Right hindlimb (tissue), 1 donor: ENCODE measurements at places on chromosomes 6 and 20.

- DNase-seq = no peak
Observed at GRCh38 chr6:160285541-160286105, 27.0 kb upstream of the SLC22A2 start.

GRCh38 chr6:156809034-156809433, 31.9 kb downstream of the ARID1B start:
- DNase-seq = no peak

DNA sequence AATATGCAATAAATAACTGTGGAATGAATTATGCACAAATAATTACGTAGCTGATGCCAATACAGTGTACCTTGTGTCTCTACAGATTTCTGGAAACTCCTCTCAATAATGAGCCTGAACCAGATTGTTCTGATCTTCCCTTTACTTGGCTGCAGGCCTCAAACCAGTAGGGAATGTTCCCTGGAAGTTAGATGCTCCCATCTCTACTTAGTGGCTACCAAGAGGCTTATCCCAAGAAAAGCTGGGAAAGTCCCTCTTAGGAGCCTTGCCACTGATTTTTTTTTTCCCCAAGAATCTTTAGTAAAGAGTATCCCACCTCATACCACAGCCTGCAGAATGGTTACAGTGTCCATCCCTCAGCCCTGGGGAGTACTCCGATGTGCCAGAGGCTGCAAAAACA, 702.1 kb downstream of the RFPL4B start:
- no peak for DNase-seq

- no peak for DNase-seq
Observed at GRCh38 chr6:151440498-151440897, 11.4 kb downstream of the RMND1 start.

GRCh38 chr20:6838181-6838826, 70.8 kb downstream of the BMP2 start:
- DNase-seq = no peak

GRCh38 chr20:15889061-15889460, 684.2 kb downstream of the KIF16B start:
- DNase-seq = no peak

DNA sequence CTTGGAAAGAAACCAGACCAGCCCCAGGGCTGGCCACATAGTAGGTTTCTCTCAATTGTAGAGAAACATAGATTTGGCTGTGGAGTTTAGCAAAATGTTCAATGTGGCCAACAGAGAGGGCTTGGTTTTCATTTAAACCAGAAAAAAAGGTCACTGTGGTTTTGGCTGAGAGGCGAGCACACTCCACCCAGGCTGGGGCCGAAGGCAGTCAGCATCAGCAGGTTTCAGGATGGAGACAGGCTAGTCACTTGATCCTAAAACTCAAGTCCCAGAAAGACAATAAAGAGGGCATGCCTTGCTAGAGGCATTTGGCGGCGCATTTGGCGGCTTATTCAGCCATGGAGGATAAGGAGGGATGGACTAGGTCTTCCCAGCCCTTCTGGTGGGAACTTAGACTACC, 73.1 kb downstream of the PRND start:
- no peak for DNase-seq

GRCh38 chr6:111564482-111564945, 41.2 kb downstream of the TRAF3IP2 start:
- DNase-seq = no peak

- no peak for DNase-seq
Observed at GRCh38 chr20:22576733-22577514, 7.4 kb downstream of the FOXA2 start.

GRCh38 chr6:110002676-110003075, 24.6 kb downstream of the GPR6 start:
- DNase-seq = no peak

- no peak for DNase-seq
Observed at GRCh38 chr6:165925474-165926156, 242.0 kb downstream of the TBXT start.

- no peak for DNase-seq
Observed at GRCh38 chr20:42678895-42679294, 510.8 kb downstream of the PTPRT start.

DNA sequence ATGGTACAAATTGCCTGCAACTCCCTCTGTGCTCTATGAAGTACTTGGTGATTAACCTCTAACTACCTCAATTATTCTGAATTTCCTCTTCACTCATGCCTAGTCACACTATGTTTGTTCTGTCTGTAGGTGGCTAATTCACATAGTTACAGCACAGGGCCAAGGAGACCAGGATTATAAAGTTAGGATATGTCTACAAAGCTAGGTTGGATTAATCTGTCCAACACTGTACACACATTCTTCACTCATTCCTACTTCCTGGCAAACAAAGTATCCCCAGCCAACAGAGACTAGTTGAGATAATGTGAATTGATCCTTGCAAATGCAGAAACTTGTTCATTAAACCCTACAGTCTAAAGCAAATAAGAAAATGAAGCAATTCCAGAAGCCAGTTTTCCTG, 269.8 kb downstream of the HACE1 start:
- no peak for DNase-seq

- peak; percentile 80 for DNase-seq
Observed at GRCh38 chr6:38493931-38494547, 145.7 kb downstream of the BTBD9 start.

- DNase-seq = peak; percentile 52
Observed at GRCh38 chr20:45303586-45304463, 2.8 kb upstream of the RBPJL start.

- no peak for DNase-seq
Observed at GRCh38 chr6:13466304-13467215, 20.8 kb downstream of the GFOD1 start.

- no peak for DNase-seq
Observed at GRCh38 chr6:1589208-1589607, 20.5 kb upstream of the FOXC1 start.

DNA sequence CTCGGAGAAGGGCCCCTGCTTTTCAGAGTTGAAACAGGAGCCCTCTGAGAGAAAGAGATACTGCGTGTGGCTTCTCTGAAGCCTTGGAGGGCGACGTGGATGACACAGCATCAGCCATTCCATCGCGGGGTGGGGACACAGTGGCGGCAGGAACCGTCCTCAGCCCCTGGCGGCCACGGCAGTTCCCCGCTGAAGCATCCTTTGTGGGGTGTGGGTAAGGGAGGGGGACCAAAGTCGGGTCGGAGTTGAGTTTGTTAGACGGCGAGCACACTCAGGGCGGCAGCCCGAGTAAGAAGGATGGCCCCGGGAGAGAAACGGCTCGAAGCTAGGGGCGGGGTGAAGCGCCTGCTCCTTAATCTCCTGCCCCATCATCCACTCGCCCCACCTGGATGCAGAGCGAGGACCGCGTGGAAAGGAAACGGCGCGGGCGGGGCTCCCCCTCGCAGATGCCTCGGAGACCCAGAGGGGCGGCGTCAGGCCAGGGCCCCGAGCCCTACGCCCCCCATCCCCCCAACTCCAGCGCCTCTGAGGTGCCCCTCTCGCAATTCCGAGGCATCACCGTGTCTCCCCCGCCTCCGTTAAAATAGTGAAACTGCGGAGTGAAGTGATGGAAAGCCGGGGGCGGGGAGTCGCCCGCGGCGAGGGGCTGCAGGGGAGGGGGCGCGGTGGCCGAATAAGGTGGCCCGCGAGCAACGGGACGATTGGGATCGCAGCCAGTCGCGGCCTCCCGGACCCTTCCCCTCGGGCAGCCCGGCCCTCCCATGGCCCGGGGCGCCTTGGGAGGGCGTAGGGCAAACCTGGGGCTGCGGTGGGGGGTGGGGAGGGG, 796 bp upstream of the RREB1 start:
- peak; percentile 51 for DNase-seq

- DNase-seq = peak; percentile 81
Observed at GRCh38 chr20:59525500-59526241, 78.7 kb upstream of the PHACTR3 start.

GRCh38 chr20:5806457-5807263, 56.5 kb downstream of the SHLD1 start:
- no peak for DNase-seq

DNA sequence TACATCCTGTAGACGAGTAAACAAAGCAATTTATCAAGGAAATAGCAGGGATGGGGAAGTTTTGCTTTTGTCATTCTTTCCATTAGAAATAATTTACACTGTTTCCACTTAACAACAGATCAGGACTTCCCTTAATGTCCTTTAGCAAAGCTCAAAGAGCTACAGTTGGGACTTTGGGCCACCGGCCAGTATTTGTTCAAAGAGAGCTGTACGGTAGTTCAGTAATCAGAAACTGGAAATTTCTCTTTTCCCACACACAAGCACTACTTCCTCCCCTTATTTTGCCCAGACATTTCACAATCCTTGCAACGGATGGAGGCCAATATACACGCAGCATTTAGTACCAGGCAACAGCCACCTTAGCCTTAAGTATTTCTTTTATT, 12.1 kb upstream of the HINT3 start:
- peak; percentile 34 for DNase-seq

GRCh38 chr20:49476016-49476355, 6.5 kb downstream of the KCNB1 start:
- DNase-seq = no peak

DNA sequence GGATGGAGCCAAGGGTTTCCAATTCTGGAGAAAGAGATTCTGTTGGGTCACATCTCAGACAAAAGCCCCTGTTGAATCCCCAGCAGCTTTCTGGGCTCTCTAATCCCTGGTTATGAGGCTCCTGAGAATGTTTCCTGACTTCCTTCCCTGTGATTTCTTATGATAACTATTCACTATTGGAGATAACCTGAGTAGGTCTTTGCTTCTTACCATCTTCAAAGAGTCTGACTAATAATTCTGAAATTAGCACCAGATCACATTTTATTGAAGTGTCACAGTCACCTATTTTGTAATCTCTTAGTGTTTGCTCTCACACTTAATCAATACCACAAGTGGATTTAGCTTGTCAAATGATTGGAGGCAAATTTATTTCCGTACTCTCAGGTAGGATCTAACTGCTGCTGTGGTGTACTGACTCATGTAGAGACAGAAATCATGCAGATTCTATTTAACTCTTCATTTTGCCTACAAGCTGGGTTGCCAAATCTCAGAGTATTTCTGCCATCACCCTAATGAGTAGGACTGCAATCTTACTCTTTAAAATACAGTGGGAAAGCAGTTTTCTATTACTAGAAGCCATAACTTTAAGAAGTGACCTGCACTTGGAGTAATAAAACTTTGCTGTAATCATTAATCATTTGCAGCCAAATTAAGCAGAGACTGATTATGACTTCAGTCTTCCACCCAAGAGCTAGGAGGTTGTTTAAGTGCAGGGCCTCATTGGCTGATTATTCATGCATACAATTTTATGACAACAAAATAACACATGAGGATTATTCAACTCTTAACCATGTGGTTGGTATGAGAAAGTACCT, 422.1 kb downstream of the EPM2A start:
- no peak for DNase-seq

GRCh38 chr6:131838051-131838450, 30.2 kb downstream of the ENPP1 start:
- no peak for DNase-seq

DNA sequence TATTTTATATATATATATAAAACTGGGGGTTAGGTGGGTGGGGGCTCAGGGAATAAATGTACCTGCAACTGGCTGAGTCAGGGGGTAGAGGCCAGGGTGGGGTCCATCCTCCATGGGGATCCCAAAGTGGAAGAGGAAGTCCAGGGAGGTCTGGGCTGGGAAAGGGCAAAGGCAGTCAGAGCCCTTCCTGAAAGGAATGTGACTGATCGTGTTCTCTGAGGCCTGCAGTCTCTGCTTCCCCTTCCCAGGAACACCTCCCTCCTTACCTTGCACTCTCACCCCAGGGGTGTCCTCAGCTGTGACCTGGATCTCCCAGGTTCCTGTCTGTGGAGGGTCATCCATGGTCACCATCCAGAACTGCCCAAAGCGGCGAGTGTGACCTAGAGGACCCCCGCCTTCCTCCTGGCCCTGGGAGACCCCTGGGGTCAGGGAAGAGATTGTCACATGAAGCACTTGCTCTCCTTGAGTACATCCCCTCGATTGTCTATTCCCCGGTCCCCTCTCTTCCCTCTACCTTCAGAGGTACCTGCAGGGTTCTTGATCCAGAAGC, 4.7 kb downstream of the SAPCD1 start:
- no peak for DNase-seq

GRCh38 chr20:3208786-3209256, 477 bp upstream of the ITPA start:
- DNase-seq = no peak

DNA sequence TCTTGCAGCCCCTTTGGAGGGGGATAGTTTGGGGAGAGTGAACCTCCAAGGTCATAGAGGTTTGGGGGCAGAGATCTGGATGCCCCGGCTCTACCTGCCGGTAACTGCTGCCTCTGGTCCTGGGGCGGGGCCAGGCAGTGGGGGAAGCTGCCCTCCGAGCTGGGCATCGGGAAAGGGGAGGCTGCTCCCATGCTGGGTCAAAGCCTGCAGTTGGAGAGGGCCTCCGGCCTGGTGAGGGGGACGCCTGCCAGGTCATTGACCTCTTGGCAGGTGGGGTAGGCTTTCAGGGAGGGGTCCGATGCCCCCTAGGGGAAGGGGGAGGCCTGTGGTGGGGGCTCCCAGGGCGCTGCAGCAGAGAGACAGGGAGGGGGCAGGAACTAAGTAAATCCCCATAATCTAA, 7.1 kb downstream of the COL11A2 start:
- DNase-seq = no peak

DNA sequence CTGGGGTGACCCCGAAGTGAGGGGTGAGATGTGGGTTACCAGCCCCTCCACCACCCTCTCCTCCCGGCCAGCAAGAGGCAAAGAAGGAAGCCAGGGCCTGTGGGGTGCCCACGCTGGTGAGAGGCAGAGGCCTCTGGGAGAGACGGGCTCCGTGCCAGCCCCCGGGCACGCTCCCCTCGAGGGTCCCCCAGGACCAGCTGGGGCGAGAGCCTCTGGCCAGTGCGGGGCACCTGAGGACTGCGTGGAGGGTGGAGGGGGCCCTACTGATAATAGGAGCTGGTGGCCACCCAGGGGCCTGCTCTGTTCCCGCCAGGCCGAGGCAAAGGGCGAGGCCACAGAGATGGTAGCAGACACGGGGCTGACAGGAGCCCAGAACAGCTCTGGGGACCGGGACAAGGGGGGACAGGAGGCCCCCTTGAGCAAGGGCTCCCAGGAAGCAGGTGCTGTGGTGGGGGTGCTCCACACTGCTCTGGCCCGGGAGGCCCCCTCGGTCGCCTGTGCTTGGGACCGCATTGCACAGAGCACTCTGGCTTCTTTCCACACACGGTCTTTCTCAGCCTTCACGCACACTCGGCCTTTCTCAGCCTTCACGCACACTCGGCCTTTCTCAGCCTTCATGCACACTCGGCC, 226.9 kb downstream of the TTLL2 start:
- no peak for DNase-seq

DNA sequence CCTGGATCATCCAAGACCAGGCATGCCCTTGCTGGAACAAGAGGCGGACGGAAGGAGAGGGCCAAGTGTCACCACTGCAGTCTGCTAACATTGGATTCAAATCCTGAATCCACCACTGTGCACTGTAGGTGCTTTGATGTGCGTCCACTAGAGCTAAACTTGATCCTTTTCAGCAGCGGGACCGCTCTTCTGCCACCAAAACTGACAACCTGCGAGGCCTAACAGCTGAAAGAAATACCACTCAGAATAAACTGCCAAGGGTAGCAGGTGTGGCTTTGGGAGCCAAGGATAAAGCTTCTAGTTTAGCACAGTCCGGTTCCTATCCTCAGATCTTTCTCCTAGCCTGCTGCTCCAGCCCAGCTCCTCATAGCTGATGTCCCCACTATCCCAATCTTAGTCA, 108.0 kb downstream of the ATXN1 start:
- peak; percentile 21 for DNase-seq

GRCh38 chr6:148962854-148963515, 216.2 kb downstream of the UST start:
- no peak for DNase-seq
